ENCODE measurements at places on chromosomes 3 and 15.

DNA sequence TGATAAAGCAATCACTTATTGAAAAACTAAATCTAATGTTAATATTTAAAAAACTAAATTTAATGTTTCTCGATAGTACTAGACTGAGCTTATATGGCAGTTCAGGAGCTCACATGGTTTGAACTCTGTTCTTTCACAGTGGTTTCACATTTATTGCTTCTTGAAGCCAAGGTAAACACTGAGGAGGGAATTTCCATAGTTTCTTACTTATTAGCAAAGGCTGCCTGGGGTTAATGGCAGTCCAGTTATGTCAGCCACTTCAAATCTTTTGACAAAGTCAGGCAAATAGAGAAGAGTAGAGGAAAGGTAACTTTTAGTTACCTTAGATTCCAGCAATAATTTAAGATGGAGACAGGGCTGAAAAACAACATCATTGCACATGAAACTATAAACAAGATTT is 831.5 kb downstream of the ROBO2 start:
- DNase-seq = no peak

GRCh38 chr3:196740481-196741248 is 1.0 kb downstream of the PAK2 start:
- no peak for DNase-seq

DNA sequence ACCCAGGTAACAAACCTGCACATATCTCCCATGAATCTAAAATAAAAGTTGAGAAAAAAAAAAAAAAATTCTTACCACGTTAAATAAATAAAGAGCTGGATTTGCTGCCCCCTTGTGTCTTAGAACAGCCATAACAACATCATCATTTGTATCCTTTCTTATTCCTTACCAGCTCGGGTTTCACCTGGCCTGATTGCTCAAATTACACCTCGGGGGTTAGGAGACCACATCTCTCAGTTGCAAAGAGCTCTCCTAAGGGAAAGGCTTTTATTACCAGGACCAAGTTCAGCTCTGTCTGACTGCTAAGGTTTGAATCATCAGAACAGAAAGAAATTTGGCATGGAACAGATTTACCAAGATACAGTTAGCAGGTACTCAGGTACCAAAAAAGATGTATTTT is 25.8 kb upstream of the RPL39L start:
- DNase-seq = no peak

GRCh38 chr15:29938361-29939335 is 116.4 kb upstream of the TJP1 start:
- DNase-seq = no peak

DNA sequence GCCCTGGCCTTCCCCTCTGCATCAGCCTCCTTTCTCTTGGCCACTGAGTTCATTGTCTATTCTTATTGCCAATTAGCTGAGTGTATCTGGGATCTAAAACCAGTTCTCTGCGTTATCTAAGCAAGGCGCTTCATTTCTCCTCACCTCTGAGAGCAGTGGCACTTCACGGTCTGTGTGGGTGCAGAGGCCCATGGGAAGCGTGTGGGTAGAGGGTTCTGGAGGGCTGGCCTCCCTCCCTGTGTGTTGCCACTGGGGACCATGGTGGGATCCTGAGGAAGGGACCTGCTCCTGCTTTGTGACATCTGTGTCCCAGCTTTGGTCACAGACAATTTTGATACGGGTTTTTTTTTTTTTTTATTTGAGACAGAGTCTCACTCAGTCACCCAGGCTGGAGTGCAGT is 32.7 kb downstream of the EDEM1 start:
- no peak for DNase-seq

- no peak for DNase-seq
These were observed 25.6 kb downstream of the TMEM207 start for GRCh38 chr3:190424108-190424477.

DNA sequence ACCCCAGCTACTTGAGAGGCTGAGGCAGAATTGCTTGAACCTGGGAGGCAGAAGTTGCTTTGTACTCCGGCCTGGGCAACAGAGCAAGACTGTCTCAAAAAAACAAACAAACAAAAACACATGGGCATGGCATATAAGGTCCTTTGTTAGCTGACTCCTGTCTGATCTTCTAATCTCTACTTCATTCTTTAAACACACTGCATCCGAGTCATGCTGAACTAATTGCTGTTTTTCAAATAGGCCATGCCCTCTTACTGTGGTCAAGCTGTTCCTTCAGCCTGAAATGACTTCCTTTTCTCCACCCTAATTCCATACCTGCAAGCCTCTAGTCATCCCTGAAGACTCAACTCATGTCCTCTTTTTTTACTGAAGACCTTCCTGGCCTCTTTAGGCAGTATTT is 22.3 kb upstream of the SLMAP start:
- no peak for DNase-seq

DNA sequence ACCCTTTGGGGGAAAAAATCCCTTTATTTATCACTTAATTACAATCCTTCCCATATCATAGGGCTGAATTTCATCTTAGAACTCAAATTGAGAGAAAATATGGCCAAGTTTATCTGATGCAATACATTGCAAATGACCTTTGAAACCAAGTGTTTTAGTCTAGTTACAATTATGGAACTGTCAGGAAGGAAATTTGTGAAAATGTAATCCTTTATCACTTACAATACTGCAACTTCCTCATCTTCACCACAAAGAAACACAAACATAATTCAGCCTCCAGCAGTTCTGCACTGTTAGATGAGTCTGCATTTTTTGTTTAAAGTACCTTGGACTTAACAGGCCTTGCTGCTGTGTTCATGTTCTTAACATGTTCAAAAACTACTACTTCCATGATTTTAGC is 4.6 kb downstream of the CCPG1 start:
- no peak for DNase-seq

- DNase-seq = no peak
These were observed 128.9 kb downstream of the MEGF11 start for GRCh38 chr15:66124651-66125050.

- DNase-seq = no peak
These were observed 58.6 kb upstream of the MNS1 start for GRCh38 chr15:56523521-56523920.

DNA sequence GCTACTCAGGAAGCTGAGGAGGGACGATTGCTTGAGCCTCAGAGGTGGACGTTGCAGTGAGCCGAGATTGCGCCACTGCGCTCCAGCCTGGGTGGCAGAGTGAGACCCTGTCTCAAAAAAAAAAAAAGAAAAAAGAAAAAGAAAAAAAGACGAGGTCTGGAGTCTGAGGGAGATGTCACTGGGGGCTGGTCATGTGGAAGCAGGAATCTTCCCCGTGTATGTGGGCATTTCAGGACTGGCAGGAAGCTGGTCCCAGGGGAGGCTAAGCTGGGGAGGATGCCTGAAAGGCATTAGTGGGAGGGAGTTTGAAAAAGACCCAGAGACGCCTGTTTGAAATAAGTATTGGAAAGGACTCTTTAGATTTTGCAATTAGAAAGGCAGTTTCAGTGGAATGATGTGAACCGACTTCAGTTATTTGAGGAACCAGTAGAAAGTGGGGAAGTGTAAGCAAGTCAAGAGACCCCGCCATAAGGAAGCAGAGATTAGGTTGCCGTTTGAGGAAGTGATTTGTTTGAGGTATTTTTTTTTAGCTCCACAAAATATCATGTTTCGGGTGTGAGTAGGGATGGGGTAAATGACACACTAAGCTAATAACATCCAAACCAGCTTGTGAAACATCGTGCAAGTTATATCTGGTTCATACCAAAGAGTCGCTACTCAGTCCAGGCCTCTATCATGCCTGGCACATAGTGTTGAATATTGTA is 55.5 kb downstream of the ST6GAL1 start:
- DNase-seq = no peak

- DNase-seq = no peak
These were observed 194.9 kb upstream of the EPHA6 start for GRCh38 chr3:96619475-96619874.

DNA sequence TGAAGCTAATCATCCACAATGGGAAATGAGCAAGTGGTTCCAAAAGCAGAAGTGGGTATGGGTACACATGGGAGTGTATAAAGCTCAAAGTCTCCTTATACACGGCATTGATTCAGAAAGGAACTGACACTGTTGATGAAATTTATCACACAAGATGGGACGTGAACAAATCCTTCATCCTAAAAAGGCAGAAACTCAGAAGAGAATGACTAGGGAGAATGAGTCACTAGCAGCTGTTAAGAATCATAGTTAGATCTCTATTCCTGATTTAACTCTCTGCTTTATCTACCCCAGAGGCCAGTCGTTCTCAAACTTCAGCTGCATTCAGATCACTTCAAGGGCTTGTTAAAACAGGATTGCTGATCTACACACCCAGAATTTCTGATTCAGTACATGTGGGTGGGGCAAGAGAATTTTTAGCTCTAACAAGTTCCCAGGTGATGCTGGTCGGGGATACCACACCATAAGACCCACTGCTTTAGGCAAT is 97.7 kb upstream of the PHLDB2 start:
- DNase-seq = peak; percentile 3

DNA sequence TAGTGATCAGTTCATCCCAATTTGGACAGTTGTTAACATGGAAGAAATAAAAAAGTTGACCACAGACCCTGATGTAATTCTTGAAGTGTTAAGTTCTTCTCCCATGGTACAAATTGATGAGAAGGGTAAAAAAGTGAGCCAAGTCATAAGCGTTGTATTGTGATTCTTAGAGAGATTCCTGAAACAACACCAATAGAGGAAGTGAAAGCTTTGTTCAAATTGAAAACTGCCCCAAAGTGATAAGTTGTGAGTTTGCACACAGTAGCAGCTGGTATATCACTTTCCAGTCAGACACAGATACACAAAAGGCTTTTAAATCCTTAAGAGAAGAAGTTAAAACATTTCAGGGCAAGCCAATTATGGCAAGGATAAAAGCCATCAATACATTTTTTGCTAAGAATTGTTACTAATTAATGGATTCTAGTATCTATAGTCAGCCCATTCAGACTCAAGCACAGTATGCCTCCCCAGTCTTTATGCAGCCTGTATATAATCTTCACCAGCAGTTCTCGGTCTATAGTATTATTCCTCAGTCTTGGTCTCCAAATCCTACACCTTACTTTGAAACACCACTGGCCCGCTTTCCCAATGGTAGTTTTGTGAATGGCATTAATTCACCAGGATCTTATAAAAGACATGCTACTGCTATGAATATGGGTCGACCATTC is 38.2 kb downstream of the CDIN1 start:
- no peak for DNase-seq

GRCh38 chr3:86985181-86985826 is 5.6 kb downstream of the VGLL3 start:
- DNase-seq = no peak

- DNase-seq = no peak
These were observed 20.8 kb upstream of the SRP14 start for GRCh38 chr15:40059821-40060220.

Data from T-helper 2 cell (primary cell).